Activated naive CD4-positive, alpha-beta T cell treated with anti-CD3 and anti-CD28 coated beads, Interleukin-2, amount 50 U/mL, for 16 hours (primary cell): ENCODE measurements at places on chromosomes 5 and 9.

DNA sequence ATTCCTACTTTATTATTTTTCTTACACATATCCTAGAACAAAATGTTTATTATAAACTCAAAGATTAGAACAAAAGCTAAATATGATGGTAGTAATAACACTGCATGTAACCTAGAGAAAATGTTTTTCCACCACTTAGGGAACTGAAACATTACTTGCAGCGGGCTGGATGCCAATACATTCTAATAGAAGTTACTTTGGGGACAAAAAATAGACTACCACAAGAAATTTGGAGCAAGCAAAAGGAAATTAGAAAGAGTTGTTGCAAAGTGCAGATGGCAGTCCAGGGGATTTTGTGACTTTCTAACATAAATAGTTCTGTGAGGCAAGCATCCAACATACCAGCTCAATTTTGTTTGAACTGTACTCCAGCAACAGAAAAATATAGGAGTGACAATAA is 255.3 kb upstream of the GRIN3A start:
- no peak for DNase-seq

DNA sequence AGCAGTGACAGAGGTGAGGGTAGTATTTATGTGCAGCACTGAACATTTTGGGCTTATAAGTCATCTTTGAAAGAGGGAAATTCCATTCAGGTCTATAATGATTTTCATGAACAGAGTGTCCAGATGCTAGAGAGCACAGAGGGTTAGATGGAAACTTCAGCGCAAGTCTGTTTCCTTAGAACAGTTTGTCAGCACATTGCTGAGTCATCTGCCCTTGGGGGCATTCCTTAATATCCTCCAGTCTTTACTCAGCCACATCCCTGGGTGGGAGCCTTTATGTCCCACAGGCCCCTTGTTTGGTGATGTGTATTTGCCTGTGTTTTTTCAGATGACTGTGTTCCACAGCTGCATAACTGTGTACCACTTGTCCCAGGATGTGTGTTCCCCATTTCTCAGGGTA is 138.5 kb upstream of the S1PR3 start:
- DNase-seq: no peak

DNA sequence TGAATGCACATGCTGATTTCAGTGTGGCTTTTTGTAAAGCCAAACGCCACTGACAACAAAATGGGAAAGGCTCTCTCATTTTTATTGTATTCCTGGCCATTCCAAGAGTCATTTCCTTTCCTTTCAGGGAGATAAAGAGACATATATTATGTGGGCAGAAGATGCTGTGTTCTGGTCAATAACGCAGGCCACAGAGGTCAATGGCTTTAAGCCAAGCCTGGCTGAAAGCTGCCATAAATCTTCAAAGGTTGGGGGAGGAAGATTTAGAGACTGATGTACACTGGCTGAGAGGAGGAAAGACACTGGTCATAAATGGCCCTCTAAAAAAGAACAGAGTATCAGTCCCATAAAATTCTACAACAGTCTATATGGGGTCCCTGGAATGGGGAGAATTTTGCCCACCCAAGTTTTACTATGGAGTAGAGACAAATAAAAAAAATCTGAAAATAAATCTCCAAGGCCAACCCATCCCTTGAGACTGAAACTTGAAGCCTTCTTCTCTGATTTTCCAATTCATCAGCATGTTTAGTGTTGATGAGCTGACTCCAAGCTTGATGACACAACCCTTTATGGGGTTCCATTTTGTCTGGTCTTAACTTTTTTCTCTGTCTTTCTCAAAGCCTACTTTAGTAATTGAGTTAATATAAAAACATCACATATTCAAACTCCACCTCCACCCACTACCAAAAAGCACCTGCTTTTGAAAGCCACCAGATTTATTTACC is 152.1 kb upstream of the SLC24A2 start:
- no peak for DNase-seq

DNA sequence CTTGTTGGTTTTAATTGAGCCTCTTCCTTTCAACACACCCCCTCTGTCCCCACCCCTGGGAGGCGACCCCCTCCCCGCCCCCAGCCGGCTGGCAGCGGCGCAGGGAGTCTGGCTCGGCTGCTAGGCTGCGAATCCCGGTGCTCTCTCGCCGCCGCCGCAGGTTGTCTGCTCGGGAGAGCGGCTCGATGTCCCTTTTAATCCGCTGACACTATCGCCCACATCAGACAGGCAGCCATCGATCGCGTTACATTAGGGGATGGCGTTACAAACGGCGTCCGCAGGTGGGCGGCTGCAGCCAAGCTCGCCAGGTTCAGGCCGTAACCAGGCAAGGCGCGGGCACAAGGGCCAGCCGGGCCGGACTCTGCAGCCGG is 1.3 kb downstream of the NR2F1-AS1 start:
- no peak for DNase-seq

- no peak for DNase-seq
These were observed 34.9 kb upstream of the GNE start for GRCh38 chr9:36293171-36293570.

GRCh38 chr9:95533996-95534680 is 17.4 kb upstream of the PTCH1 start:
- no peak for DNase-seq

GRCh38 chr9:135046739-135047350 is 40.6 kb upstream of the OLFM1 start:
- no peak for DNase-seq

GRCh38 chr5:138942861-138943260 is 67.7 kb upstream of the LRRTM2 start:
- no peak for DNase-seq

- no peak for DNase-seq
These were observed 136.1 kb upstream of the ELAVL2 start for GRCh38 chr9:23962101-23962500.

DNA sequence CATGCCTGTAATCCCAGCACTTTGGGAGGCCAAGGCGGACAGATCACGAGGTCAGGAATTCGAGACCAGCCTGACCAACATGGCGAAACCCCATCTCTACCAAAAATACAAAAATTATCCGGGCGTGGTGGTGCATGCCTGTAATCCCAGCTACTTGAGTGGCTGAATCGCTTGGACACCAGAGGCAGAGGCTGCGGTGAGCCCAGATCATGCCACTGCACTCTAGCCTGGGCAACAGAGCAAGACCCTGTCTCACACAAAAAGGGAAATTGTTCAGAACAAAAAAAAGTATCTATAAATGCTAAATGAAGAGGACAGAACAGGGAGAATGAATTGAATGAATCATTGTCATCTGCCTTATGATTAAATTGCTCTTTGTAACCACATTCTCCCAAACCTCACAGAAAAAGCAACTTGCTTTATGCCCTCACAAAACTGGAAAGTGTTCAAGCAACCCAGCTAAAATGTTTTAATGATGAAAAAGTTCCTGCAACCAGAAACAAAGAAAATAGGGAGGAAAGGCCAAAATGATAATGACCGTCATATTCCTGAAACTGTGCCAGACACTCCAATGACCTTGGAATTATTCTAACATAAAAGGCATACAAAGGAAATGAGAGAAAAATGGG is 83.7 kb downstream of the SERINC5 start:
- DNase-seq: no peak

- DNase-seq: no peak
These were observed 118.6 kb downstream of the ZSWIM6 start for GRCh38 chr5:61450493-61451279.

GRCh38 chr5:38724301-38725030 is 121.3 kb upstream of the OSMR start:
- DNase-seq: no peak

DNA sequence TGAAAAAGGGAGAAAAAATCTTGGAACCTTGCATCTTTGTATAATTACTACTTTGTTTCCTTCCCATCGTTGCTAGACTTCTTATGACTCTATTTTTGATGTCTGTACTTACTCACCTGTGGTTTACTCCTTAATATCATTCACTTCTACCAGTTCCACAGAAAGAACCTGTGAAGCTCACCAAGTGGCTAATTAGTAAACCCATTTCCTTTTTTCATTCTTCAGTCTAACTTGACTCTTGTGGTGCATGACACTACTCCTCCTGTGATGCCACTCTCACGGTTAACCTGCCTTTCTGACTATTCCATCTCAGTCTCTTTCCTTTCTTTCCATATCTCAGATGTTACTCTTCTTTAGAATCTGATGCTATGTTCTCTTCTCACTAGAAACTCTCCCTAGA is 14.6 kb downstream of the RECK start:
- DNase-seq: no peak

GRCh38 chr5:159671886-159672285 is 244.4 kb upstream of the ADRA1B start:
- DNase-seq: no peak

- DNase-seq: no peak
These were observed 690.2 kb downstream of the NR2F1-AS1 start for GRCh38 chr5:92890841-92891244.

- DNase-seq: no peak
These were observed 197.4 kb downstream of the GAS1 start for GRCh38 chr9:86749894-86750255.

GRCh38 chr9:8643896-8644295 is 844.3 kb upstream of the DMAC1 start:
- DNase-seq: no peak

GRCh38 chr9:27572061-27572460 is 1.2 kb downstream of the C9orf72 start:
- DNase-seq: no peak

DNA sequence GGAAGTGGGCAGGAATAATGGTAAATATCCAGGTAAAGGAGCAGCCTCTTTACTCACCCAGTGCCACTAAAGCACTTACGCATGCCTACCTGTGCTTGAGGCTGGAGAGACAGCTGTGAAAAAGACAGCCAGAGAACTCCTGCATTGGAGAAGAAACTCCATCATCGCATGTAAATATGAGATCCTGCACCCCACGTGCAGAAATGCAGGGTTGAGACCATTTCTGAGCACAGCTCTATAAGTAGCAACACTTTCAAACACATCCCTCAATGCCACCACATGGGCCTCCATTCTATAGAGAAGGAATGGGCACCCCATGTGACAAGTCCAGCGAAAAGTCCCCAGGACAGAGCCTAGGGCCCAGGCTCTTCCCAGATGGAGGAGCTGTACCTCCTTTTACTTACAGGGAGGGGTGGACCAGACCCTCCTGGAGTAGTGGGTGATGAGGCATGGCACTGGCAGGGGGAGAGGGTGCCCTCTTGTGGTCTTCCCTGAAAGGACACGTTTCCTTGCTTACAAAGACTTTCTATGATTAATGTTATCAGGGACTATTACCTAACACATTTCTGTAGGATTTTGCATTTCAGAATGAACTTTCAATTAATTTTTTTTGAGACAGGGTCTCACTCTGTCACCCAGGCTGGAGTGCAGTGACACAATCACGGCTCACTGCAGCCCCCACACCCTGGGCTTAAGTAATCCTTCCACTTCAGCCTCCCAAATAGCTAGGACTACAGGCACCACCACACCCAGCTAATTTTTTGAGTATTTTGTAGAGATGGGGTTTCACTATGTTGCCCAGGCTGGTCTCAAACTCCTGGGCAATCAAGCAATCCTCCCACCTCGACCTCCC is 55.3 kb upstream of the IL17B start:
- DNase-seq: peak; percentile 54

- no peak for DNase-seq
These were observed 9.0 kb downstream of the OR1J1 start for GRCh38 chr9:122468735-122469134.

DNA sequence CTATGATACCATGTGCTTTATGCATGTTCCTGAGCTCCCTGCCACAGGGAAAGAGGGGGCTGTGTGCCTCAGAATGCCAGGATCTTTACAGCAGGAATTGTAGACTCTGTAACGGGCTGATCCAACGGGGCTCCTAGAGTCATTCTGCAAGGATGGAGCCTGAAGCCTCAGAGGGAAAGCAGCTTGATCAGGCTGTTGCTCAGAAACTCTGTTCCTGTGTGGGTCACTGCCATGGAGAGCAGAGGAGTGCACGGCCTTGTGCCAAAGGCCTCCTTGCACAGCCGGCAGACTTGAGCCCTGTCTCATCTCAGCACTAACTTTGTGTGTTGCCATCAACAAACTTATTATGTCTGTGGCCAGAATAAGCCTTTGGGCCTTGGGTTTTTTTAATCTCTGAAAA is 51.8 kb downstream of the AMBP start:
- no peak for DNase-seq

DNA sequence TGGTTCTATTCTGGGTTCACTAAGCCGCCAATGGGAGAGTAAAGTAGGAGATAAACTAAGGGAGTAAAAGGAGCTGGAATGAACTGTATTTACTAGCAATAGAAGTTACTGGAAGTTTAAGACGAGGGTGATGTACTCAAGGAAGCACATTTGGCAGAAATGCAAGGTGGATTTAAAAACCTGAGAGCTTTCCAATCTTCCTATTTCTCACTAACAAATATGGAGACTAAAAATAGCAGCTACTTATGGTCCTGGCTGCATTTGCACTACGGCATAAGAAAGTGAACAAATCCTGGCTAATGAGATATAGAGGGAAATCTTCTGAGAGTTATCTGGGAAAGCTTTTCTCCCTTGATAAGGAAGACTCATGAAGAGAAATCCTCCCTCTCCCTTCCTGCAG is 153.4 kb downstream of the TMEM161B start:
- DNase-seq: no peak
